ENCODE measurements at places on chromosomes 4 and X. TPM values are rescaled to one million over a fixed set of nuclear protein-coding genes. Genes with fewer than 3 reads are reported as not detected.

IL2 gene
- not detected for total RNA-seq

CFP gene
- 0.71 TPM for total RNA-seq

DNA sequence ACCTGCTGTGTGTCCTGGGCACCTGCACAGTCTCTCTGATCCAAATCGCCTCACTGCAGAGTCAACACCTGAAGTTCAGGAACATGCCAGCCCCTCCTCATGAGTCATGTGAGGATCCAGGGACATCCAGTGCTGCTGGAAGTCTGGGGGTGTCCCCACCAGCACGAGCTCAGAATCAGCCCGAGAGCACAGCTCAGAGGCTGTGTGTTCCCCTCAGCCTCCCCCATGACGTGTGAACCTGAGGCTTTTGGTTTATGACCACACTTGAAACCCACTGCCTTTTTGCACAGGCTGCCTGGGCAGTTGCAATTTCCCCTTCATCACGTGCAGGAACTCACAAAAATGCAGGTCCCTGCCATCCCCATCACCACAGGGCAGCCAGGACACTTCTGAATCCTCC lies 47.1 kb downstream of the PPP2R2C start:
- H3K4me3 ChIP-seq, result no peak overlapping the region
- no peaks in the 10 kb centered on the region for H3K36me3 ChIP-seq
- DNase-seq, result no peak
- H3K4me1 ChIP-seq, result peaks cover 14% of the 10 kb centered on the region
- no peak overlapping the region for H3K27ac ChIP-seq

GRCh38 chr4:70670332-70671014 lies 4.2 kb upstream of the JCHAIN start:
- no peak overlapping the region for H3K4me3 ChIP-seq
- no peak overlapping the region for H3K27ac ChIP-seq
- H3K36me3 ChIP-seq, result no peaks in the 10 kb centered on the region
- DNase-seq, result no peak

GRCh38 chrX:39564751-39565150 lies 533.0 kb downstream of the BCOR start:
- no peaks in the 10 kb centered on the region for H3K36me3 ChIP-seq
- peaks cover 17% of the 10 kb centered on the region for H3K27me3 ChIP-seq
- no peak overlapping the region for H3K27ac ChIP-seq
- no peak for DNase-seq
- no peaks in the 10 kb centered on the region for H3K4me1 ChIP-seq

Data from natural killer cell treated with Interleukin-12 subunit alpha and Interleukin-12 subunit beta and Interleukin-15 and Interleukin-18, amount 100 ng/mL, for 72 hours (primary cell).